GM04504 (cell line): ENCODE measurements at places on chromosomes 1 and 21.

- no peak for DNase-seq
These were observed 30.0 kb upstream of the SSX2IP start for GRCh38 chr1:84720221-84720780.

DNA sequence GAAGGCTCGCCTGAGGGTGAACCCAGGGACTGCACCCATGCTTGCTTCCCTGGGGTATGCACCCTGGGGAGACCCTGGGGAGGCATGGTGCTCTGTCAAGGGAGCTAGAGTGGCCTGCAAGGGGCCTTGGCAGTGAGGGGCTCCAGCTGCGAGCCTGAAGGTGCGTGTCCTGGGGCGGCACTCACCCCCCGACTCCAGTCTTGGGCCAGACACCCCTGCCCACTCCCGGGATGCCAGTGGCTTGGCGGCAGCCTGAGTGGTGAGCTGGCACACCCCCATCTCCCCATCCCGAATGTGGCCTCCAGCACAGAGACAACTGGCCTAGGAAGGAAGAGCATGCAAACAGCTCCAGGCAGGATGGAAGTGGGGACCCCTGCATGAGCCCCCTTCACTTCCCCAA is 2.6 kb downstream of the SUMO3 start:
- no peak for DNase-seq

- no peak for DNase-seq
These were observed 190.5 kb upstream of the CSF3R start for GRCh38 chr1:36673202-36673601.

DNA sequence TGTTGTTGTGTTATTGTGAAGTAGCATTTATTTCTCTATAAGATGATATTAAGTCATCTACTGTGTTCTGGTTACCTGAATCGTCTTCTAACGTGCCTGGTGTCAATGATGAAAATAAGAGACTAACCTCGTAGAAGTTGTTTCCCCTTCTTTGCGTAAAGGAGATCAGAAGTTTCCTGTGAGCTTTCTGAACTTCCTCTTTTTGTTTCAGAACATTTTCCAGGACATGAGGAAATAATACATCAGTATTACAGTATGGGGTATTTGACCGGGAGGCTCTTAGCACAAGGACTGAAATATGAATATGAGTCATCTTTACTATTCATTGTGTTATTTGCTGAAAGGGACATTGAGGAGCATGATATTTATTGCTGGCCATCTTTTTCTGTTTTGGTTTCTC is 1.3 kb downstream of the ST6GALNAC3 start:
- DNase-seq: no peak

DNA sequence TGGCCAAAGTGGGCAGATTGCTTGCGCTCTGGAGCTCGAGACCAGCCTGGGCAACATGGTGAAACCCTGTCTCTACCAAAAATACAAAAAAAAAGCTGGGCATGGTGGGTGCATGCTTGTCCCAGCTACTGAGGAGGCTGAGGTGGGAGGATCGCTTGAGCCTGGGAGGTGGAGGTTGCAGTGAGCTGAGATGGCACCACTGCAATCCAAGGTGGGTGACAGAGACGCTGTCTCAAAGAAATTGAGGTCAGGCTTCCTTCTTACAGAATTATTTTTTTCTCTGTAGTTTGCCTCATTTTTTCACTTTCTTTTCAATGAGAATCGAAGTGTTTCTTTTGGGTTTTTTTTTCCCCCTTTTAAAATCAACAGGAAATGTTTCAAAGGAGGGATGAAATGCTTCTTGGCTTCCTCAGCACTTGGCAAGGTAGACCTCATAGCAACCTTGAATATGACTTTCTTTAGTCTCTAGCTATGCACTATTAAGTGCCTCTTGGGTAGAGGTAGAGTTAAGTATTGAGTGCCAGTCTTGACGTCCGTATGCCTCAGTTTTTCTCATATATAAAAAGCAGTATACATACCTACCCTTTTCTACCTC is 40.3 kb downstream of the MDM4 start:
- DNase-seq: no peak

DNA sequence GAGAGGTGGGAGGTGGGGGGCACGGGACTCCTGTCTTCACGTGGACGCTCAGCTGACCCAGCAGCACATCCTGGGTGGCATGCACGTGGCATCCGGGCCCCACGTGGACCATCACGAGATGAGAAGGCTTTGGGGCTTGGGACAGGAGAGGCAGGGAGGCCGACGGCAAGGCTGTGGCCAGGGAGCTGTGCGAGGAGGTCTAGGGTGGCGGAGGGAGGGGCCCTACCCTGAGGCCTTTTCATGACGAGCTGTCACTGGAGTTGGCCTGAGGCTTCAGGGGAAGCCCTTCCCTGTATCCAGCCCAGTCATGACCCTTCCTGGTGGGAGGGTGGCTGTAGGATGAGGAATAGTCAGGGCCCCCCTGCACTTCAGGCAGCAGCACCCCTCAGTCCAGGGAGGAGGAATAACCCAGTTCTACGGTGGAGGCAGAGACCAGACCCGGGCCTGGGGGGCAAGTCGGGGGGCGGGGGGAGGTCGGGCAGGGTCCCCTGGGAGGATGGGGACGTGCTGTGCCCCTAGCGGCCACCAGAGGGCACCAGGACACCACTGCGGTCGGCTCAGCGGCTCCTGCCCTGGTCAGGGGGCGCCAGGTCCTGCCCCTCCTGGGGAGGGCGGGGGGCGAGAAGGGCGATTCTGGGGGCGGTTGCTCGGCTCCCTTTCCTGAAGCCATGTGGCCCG is 2.0 kb upstream of the PERM1 start:
- no peak for DNase-seq

GRCh38 chr1:110474444-110474843 is 23.5 kb downstream of the PROK1 start:
- no peak for DNase-seq

DNA sequence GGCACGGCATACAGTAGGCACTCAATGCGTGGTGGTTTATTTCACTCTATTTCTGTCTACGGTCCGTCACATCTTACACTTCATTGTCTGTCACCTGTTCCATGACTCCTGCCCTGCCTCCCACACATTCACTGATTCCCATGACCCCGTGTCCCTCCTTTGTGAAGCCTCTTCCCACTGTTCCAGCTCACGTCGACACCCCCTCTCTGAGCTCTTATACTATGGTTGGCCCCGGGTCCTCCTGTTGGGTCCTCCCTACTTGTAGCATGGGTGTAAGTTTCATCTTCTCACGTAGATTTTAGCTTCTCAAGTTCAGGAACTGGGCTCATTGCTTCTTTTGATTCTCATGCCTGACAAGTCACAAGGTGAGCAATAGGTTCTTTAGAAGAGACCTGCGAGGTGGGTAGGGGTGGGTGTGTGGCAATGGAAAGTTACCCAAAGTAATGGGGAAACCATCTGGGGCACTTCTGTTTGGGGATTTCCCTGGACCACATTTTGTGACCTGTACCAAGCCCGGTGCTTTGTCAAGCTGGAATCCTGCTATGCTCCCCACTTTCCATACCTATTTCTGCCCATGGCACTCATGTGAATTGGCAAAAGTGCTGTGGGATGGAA is 22.1 kb upstream of the IL10 start:
- DNase-seq: no peak
